Uterine smooth muscle cell (primary cell): ENCODE measurements at places on chromosomes 6 and 20. TPM values are rescaled to one million over a fixed set of nuclear protein-coding genes. Genes with fewer than 3 reads are reported as not detected.

The SOX18 gene
- total RNA-seq, result 0.12 TPM in 1 of 2 replicates, not detected in the other

The TRAPPC3L gene
- not detected in 2 replicates for total RNA-seq

The PCSK2 gene
- total RNA-seq, result not detected in 2 replicates

The HMGCLL1 gene
- 0.11 TPM in 1 of 2 replicates, not detected in the other for total RNA-seq

The ADGRF5 gene
- under 0.01 TPM in 2 replicates for total RNA-seq

The GABRR1 gene
- not detected in 2 replicates for total RNA-seq

The PTCHD4 gene
- total RNA-seq, result 0.33 and 1.5 TPM in 2 replicates

The ESR1 gene
- 8.2 and 15.1 TPM in 2 replicates for total RNA-seq

The NKAIN4 gene
- total RNA-seq, result not detected in 2 replicates

The GPX6 gene
- total RNA-seq, result not detected in 2 replicates

The ELOVL4 gene
- 7.1 and 10.0 TPM in 2 replicates for total RNA-seq

The GRM4 gene
- total RNA-seq, result under 0.01 TPM in 2 replicates

The PAX1 gene
- not detected in 2 replicates for total RNA-seq

The LST1 gene
- total RNA-seq, result not detected in 2 replicates

The LY6G6C gene
- total RNA-seq, result not detected in 2 replicates

The GSTA3 gene
- not detected in 2 replicates for total RNA-seq

The RFX6 gene
- total RNA-seq, result under 0.01 TPM in 1 of 2 replicates, not detected in the other

The GPSM3 gene
- 0.44 and 0.87 TPM in 2 replicates for total RNA-seq

The SF3B5 gene
- total RNA-seq, result 101 and 127 TPM in 2 replicates

The LPA gene
- not detected in 2 replicates for total RNA-seq

The OXT gene
- not detected in 2 replicates for total RNA-seq

The MAPK13 gene
- total RNA-seq, result 28.2 and 34.1 TPM in 2 replicates

The SIRPB1 gene
- total RNA-seq, result 0.25 and 0.55 TPM in 2 replicates

The OPRL1 gene
- total RNA-seq, result 1.1 and 2.1 TPM in 2 replicates

The SHLD1 gene
- 1.2 and 1.8 TPM in 2 replicates for total RNA-seq

The SRSF12 gene
- total RNA-seq, result 0.11 and 0.12 TPM in 2 replicates

The SNAP91 gene
- total RNA-seq, result 0.11 and 2.9 TPM in 2 replicates

The CRIP3 gene
- total RNA-seq, result not detected in 2 replicates

The FOXC1 gene
- total RNA-seq, result 1.5 and 1.6 TPM in 2 replicates

The CFB gene
- total RNA-seq, result 2.3 and 5.6 TPM in 2 replicates

The RSPO3 gene
- 2.6 and 3.7 TPM in 2 replicates for total RNA-seq

The LY6G6D gene
- not detected in 2 replicates for total RNA-seq
